Pancreas (tissue), 10 donors: ENCODE measurements at places on chromosomes 11 and 22.

DNA sequence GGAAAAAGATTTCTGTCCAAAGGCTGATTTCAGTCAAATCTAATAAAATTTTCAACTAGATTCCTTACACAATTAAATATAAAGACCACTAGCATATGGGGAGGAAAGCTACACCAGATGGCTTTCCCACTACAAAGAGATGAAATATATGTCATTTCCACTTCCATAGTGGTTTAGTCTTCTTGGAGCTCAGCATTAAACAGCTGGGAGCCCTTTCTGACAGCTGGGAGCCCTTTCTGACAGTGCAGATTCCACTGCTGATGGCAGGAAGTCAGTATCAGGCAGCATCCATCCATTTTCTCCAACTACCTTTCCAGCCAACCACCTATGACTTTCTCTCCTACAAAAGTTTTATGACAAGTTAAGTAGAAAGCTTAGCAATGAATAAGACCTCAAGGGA is 177.9 kb downstream of the RRAS2 start:
- no peaks in the 10 kb centered on the region for H3K4me1 ChIP-seq
- H3K4me3 ChIP-seq: no peak overlapping the region
- no peaks in the 10 kb centered on the region for H3K27me3 ChIP-seq
- DNase-seq: no peak

DNA sequence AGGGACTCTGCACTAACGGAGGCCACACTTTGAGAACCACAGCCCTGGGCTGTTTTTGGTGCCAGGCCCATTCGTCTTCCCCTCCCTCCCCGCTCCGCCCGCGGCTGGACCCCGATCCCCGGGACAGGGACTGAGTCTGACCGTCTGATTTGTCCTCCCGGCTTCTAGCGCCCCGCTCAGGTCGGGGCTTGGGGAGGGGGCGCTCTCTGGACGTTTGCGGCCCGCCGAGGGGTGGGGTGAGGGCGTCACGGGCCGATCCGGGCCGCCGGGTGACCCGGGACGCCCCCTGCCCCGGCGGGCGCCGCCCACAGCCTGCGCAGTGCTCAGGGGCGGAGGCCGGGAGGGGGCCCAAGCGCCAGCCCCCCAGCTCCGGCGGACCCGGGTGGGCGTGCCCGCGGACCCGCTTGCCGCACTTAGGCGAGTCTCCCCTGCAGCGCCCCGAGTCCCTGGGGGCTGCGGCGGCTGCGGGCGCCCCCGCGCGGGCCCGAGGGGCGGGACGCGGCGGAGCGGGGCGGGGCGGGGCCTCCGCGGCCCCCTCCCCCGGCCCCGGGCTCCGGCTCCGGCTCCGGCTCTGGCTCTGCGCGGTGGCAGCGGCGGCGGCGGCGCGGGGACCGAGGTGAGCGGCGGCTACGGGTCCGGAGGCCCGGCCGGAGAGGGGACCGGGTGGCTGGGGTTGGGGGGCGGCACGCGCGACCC is 33.7 kb upstream of the PRR5 start:
- no peaks in the 10 kb centered on the region for H3K4me1 ChIP-seq
- H3K36me3 ChIP-seq: no peaks in the 10 kb centered on the region
- no peak overlapping the region for H3K4me3 ChIP-seq
- H3K27ac ChIP-seq: no peak overlapping the region
- peaks cover 6% of the 10 kb centered on the region for H3K27me3 ChIP-seq

- H3K36me3 ChIP-seq: no peaks in the 10 kb centered on the region
- no peak overlapping the region for H3K4me3 ChIP-seq
- H3K27me3 ChIP-seq: no peaks in the 10 kb centered on the region
- H3K4me1 ChIP-seq: no peaks in the 10 kb centered on the region
These were observed 438.0 kb downstream of the TBC1D22A start for GRCh38 chr22:47200273-47201051.

- no peak for DNase-seq
- no peaks in the 10 kb centered on the region for H3K36me3 ChIP-seq
- H3K27me3 ChIP-seq: no peaks in the 10 kb centered on the region
- H3K4me1 ChIP-seq: no peaks in the 10 kb centered on the region
- no peak overlapping the region for H3K4me3 ChIP-seq
- no peak overlapping the region for H3K27ac ChIP-seq
These were observed 6.1 kb downstream of the MICALL1 start for GRCh38 chr22:37912171-37912570.

DNA sequence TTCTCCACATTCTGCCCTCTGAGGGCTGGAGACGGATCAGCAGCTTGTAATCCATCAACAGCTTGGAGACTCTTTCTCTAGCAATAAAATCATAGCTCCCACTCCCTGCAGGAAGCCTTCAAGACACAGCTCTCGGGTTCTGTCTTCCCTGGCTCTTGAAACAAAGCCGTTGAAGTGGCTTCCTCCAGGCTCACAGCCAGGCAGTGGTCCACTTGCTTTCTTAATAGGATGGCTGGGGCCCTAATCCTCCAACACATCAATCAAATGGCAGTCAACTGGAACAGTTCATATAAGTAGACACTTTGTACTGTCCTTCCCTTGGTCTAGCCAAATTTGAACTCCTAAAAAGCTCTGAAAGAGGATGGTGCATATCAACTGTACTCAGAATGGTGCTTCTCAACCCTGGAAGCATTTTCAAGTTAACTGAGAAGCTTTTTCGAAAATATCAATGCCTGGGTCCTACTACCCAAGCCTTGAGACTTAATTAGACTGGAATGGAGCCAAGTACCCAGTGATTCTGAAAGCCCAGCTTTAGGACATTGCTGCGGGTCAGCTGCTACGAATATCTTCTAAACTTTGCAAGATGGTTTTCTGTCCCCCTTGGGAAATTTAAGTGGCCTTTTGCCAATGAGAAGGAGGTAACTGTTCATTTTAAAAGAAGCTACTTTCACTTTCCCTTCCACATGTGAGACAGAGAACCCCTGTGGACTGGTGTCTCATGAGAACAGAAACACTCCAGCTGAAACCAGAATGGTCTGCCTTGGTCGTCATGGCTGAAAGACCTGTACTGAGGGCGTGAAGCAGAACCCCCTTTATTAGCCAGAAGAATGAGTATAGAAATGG is 74.7 kb downstream of the SC5D start:
- no peaks in the 10 kb centered on the region for H3K27me3 ChIP-seq
- no peak for DNase-seq
- H3K4me1 ChIP-seq: no peaks in the 10 kb centered on the region
- H3K27ac ChIP-seq: no peak overlapping the region
- no peak overlapping the region for H3K4me3 ChIP-seq
- no peaks in the 10 kb centered on the region for H3K36me3 ChIP-seq

GRCh38 chr11:122711831-122712381 is 56.4 kb downstream of the UBASH3B start:
- H3K27me3 ChIP-seq: no peaks in the 10 kb centered on the region
- H3K4me1 ChIP-seq: no peaks in the 10 kb centered on the region
- no peak overlapping the region for H3K4me3 ChIP-seq
- DNase-seq: no peak
- no peaks in the 10 kb centered on the region for H3K36me3 ChIP-seq
- no peak overlapping the region for H3K27ac ChIP-seq

- H3K4me3 ChIP-seq: no peak overlapping the region
- no peak overlapping the region for H3K27ac ChIP-seq
- no peaks in the 10 kb centered on the region for H3K27me3 ChIP-seq
- H3K36me3 ChIP-seq: no peaks in the 10 kb centered on the region
- no peak for DNase-seq
These were observed 103.8 kb upstream of the CHORDC1 start for GRCh38 chr11:90326647-90327046.

DNA sequence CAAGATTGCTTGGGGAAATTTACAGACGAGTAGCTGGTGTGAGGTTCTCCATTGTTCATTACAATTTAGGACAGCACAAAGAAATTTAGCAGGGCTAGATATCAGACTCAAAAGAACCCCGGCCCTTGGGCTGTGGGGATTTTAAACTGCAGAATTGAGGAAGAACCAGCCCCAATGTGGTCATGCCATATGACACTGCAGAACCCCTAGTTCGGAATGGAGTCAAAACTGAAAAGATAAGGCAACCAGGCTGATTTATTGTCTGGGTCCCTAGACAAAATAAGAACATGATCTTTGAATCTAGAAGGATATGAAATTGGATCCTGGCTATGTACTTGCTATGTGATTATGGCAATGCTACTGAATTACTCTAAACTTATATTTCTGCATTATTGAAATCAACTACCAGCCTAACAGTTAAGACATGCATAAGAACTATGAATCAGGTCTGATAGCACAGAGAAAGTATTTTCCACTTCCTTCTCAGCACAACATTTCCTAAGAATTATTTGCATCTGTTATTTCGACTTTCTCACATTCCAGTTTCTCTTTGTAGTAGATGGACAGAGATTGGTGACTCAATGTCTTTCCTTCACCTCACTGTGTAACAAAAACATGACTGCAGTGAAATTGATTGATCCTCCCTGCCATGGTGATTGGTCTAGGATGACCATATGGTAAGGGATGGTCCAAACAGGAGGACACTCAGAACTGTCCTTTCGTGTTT is 13.2 kb downstream of the MMP3 start:
- H3K36me3 ChIP-seq: no peaks in the 10 kb centered on the region
- no peaks in the 10 kb centered on the region for H3K27me3 ChIP-seq
- H3K4me1 ChIP-seq: no peaks in the 10 kb centered on the region
- no peak overlapping the region for H3K27ac ChIP-seq
- no peak overlapping the region for H3K4me3 ChIP-seq
- DNase-seq: no peak

DNA sequence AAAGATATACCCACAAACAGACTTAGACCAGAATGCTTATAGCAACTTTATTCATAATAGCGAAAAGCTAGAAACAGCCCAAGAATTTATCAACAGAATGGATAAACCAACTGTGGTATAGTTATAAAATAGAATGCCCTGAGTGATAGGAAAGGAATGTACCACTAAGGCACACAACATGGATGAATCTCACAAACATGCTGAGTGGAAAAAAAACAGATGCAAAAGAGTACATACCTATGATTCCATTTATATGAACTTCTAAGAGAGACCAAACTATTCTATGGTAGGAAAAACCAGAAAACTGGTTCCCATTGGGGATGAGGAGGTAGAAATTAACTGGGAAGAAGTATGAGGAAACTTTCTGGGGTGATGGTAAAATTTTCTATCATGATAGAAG is 40.4 kb upstream of the GRIK4 start:
- no peak overlapping the region for H3K27ac ChIP-seq
- H3K4me1 ChIP-seq: no peaks in the 10 kb centered on the region
- no peaks in the 10 kb centered on the region for H3K36me3 ChIP-seq

GRCh38 chr22:41512421-41513194 is 31.7 kb downstream of the POLR3H start:
- peak overlapping the region; percentile 33 for H3K27ac ChIP-seq
- no peak for DNase-seq
- no peaks in the 10 kb centered on the region for H3K4me1 ChIP-seq
- H3K4me3 ChIP-seq: no peak overlapping the region

DNA sequence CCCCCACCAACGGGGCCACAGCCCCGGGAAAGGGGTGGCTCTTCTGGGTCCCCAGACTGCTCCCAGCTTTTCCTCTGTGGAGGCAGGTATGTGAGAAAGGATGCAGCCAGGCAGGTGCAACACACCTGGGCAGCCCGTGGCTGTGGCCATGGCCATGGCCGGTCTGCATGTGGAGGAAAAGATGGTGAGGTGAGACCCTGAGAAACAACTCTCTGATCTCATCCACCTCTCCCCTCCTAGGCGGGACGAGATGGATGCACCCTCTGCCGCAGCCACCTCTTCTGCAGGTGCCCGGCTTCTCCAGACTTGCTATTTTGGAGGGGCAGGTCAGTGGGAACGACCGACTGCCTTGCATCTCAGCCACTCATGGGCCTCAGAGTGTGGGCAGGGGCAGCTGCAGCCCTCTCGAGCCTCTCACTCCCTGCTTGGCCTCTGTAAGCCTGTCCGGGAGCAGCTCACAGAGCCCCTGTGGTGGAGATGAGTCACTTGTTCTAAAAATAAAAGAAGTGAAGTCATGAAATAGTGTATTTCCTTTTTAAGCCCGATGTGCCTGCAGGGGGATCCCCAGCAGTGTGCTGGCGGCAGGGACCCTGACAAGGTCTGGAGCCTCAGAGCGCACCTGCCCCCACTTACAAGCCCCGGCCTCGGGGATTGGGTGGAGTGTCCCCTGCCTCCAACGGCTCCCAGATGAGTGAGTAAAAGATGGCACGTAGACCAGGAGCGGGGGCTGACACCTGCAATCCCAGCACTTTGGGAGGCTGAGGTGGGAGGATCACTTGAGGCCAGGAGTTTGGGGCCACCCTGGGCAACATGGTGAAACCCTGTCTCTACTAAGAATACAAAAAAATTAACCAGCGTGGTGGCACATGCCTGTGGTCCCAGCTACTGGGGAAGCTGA is 10.7 kb downstream of the SMIM38 start:
- no peaks in the 10 kb centered on the region for H3K27me3 ChIP-seq
- no peak overlapping the region for H3K27ac ChIP-seq
- peaks cover 5% of the 10 kb centered on the region for H3K4me1 ChIP-seq
- H3K36me3 ChIP-seq: no peaks in the 10 kb centered on the region

DNA sequence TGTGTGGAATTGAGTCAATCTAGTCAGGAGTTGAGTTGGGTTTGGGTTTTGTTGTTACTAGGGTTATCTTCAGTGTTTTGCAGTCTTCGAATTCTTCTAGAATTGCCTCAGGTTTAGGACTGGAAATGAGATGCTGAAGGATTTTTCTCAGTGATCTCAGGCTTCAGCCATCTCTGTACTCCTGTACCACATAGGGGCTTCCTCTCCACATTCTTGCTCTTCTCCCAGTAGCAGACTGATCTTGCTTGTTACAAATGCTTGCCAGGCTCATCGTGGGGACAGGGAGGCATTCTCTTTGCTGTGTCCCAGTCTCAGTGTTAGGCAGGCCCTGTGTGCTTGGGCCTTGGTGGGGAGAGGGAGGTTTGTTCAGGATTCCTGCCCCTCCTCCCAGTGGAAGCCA is 96.1 kb downstream of the LRRC32 start:
- DNase-seq: no peak
- no peak overlapping the region for H3K4me3 ChIP-seq
- H3K27ac ChIP-seq: no peak overlapping the region

DNA sequence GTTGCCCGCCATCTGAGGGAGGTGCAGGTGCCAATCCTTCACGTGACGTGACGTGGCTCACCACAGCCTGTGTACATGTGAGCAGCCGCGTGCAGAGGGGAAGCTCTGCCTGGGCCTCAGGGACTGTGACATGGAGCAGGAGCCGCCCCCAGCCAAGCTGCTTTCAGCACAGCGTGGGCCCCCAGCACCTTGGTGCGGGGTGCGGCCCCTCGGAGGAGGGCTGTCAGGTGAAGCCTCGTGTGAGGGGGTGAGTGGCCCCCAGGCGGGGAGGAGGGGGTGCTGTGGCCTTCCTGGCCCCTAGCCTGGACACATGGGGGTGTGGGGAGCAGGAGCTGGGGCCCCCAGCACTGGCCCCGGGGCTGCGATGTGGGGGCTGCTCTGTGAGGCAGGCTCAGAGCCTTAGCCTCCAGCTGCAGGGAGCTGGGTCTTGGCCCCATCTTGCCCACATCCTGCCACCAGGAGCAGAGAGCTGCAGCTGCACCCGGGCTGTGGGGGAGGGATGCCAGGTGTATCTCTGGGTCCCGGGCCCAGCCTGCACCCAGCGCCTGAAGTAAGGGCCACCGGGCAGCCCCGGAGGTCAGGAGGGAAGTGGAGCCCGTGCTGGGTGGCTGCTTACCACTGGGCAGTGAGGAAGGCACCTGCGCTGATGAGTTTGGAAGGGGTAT is at the start of gene ADORA2A:
TSS of gene ADORA2A (plus strand) at position 100 of the 665 bp plus-strand sequence. CDS start 5,806 bp downstream, outside the sequence.
- no peak within 1 kb of the TSS for H3K27ac ChIP-seq
- DNase-seq: peak; percentile 67
- H3K4me3 ChIP-seq: no peak within 1 kb of the TSS
- no peaks in the 10 kb centered on the region for H3K4me1 ChIP-seq
- no peaks in the 10 kb centered on the region for H3K36me3 ChIP-seq
- no peaks in the 10 kb centered on the region for H3K27me3 ChIP-seq

GRCh38 chr11:125451400-125452124 is 44.5 kb downstream of the FEZ1 start:
- H3K4me1 ChIP-seq: peaks cover 4% of the 10 kb centered on the region
- H3K36me3 ChIP-seq: no peaks in the 10 kb centered on the region
- H3K27ac ChIP-seq: no peak overlapping the region
- no peak overlapping the region for H3K4me3 ChIP-seq
- DNase-seq: peak; percentile 22
